Stimulated activated CD4-positive, alpha-beta T cell treated with anti-CD3 and anti-CD28 coated beads, Interleukin-2, amount 100 ng/mL, for 24 hours (primary cell): ENCODE measurements at places on chromosomes 6 and 20.

DNA sequence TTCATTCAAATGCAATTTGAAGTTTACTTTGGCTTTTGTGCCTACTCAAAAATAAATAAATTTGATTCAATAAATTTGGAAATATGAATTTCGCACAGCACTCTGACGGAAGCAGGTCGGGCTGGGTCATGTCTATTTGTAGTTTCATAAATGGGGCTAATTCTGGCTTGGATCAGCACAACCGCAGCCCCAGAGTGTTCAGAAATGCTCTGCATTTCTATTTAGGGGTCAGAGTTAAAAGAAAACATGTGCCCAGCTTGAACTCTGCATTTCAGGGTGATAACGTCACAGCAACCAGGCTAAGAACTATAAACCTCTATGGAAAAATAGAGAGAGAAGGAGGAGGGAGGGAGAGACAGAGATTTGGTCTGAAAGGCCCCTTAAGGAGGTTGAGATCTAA is 480.9 kb upstream of the NOX3 start:
- no peak for DNase-seq

GRCh38 chr20:6704132-6704861 is 63.2 kb upstream of the BMP2 start:
- DNase-seq = no peak

GRCh38 chr6:140153703-140154102 is 779.3 kb upstream of the CITED2 start:
- DNase-seq = no peak

- no peak for DNase-seq
Measured at GRCh38 chr20:52086878-52087277, 104.7 kb downstream of the ZFP64 start.

GRCh38 chr6:34062815-34063214 is 83.1 kb downstream of the GRM4 start:
- DNase-seq = no peak

GRCh38 chr20:51020657-51021056 is 2.2 kb downstream of the KCNG1 start:
- DNase-seq = no peak

DNA sequence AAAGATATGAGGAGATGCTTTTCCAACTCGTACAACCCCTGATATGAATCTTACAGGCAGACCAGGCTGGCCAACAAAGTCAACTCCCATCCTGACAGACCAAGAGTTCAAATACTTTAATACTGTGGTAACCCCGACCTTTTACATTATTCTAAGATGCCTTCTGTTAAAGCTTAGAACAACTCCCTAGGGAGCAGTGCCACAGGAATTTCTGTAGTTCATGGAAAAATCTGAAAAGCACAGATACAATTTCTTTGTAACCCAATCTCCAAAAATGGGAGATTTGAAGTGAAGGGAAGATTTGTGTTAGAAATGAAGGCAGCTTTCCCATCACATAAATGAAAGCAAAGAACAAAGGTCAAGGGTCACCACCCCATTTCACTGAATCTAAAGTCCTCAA is 151.3 kb upstream of the BEND6 start:
- DNase-seq = no peak

GRCh38 chr20:45890077-45890984 is 677 bp downstream of the NEURL2 start:
- peak; percentile 51 for DNase-seq

- no peak for DNase-seq
Measured at GRCh38 chr6:142184307-142184706, 37.2 kb downstream of the VTA1 start.

DNA sequence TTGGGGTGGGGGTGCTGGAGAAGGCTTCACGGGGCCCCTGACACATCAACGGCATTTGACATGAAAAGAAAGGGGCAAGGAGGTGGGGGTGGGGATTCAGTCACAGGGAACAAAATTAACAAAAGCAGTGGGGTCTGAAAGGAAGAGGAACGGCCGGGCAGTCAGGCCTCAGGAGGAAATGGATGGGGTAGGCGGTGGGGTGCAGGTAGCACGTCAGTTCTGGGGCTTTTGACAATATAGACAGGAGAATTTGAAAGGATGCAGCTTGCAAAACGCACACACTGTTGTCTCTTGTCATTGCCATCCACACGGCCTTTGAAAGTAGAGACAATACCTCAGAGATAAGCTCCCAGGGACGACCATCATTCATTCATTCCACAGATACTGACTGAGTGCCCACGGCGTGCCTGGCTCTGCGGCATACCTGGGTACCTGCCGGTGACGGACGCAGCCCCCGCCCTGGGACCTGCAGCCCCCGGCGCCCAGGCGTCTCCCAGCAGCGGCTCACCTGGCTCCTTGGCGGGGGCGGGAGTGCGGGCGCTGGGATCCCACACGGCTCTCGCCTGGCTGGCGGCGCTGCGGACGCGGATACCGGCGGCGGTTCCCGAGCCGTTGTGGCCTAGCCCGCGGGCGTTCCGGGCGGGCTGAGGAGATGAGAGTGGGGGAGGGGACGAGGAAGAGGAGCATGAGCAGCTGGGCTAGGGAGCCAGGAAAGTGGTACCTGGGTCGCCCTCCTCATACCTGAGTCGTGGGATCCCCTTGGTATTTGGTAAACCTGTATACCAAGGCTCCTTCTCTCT is at the start of gene SLC26A8:
TSS of gene SLC26A8 (minus strand) at position 646 of the 800 bp plus-strand sequence. CDS start 4,934 bp downstream, outside the sequence.
- DNase-seq = no peak
